ENCODE measurements at places on chromosomes 5 and 9.

- peak; percentile 20 for DNase-seq
Observed at GRCh38 chr5:94908889-94909480, 290.5 kb downstream of the SLF1 start.

DNA sequence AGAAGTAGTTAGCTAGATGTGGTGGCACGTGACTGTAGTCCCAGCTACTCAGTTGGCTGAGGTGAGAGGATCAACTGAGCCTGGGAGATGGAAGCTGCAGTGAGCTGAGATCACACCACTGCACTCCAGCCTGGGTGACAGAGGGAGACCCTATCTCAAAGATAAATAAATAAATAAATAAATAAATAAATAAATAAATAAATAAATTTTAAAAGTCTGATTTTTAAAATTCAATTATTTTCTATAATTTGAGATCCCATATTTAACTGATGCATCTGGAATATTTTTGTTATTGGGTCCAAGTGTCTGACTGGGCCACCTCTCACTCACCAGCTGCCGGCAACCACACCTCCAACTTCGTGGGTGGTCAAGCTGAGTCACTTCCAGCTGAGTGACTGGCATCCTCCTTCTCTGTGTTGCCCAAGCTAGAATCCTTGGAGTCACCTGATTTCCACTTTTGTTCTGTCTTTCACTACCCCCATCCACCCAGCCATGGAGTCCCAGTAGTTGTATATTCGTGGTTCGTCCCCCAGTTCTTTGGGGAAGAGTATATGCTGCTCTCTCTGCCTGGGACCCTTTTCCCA lies 70.9 kb downstream of the EGFLAM start:
- no peak for DNase-seq

DNA sequence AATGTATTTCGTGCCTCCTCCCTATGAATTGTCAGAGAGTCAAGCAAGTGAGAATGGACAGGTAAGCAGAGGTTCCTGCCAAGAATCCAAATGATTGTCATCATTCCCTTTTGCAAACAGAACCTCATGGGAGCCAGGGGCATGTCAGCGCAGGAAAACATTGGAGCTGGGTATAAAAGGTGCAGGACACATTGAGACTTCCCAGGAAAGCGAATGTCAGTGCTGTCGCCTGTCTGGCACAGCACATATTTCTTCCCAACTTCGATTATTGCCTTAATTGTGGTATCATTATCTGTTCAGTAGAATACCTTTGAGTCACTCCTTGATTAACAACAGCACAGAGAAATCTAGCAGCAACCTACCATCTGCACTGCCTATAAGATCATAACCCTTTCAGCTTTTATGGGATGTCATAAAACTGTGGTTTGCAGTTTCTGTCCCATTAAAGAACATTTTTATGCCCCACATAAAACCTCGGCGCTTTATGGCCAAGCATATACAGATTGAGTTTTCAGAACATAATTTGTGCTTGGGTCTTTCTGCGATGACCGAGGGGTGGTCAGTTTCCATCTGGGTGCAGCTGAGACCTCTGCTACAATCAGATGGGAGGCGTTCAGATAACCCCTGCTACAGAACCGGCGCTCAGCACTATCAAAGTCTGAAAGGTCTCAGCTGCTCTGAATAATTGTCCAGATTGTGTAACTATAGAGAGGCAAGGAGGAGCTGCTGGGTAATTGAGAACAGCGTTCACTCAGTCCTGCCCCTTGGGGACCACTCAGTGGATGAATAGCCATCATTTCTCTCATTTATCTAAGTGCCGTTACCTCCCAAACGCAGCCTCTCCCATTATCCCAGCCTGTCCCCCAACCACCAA lies 30.9 kb upstream of the WWC1 start:
- DNase-seq = no peak

GRCh38 chr5:44622331-44622730 lies 186.4 kb upstream of the MRPS30 start:
- DNase-seq = no peak

DNA sequence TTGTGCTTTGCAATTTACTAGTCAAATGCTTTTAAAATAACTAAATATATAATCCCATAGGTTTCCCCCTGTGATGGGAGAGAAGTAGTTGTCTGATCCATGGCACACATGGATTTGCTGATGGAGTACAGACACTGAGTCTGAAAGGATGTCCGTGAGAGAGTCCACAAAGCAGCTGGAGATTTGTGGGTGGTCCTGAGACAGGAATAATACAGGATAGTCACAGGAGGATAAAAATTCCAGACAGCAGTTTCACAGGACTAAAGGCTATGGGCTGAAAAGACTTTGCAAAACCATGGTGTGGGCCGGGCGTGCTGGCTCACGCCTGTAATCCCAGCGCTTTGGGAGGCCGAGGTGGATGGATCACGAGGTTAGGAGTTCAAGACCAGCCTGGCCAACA lies 58.7 kb upstream of the ZFR start:
- no peak for DNase-seq

GRCh38 chr9:126982215-126983002 lies 67.8 kb downstream of the RALGPS1 start:
- no peak for DNase-seq

Data from iPS DF 6.9 (cell line).